ENCODE measurements at places on chromosomes 5 and 9. TPM values are rescaled to one million over a fixed set of nuclear protein-coding genes. Genes with fewer than 3 reads are reported as not detected.
A peak's percentile ranks its signal among the peaks of the same experiment; 100 is the strongest.

DNA sequence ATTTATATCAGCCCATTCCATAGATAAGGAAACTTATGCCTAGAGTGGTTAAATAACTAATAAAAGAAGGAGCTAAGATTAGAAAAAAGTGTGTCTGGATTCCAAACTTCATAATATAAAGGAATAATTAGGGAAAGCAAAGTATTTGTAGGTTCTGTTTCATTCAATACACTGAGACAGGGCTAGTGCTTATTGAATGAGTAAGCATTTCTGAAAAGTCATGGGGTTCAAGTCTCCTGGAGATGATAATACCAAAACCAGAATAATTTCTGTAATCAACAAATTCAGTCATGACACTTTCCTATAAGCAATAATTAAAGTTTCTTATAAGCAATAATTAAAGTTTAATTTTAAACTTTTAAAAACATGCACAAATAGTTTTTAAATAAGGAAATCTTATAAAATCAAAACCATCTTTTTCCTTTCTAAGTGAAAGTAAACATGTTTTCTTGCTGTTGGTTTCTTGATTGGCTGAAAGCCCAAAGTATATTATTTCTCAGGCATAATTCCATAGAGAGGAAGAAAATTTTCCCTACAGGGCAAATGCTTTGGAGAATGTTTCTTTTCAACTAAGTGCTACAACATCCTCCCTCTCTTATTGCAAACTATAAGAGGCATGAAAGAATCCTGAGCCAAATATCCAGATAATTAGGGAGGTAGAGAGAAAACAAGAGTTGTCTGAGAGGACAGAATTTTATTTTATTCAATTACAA lies 510.2 kb downstream of the PRELID2 start:
- no peak for DNase-seq

DNA sequence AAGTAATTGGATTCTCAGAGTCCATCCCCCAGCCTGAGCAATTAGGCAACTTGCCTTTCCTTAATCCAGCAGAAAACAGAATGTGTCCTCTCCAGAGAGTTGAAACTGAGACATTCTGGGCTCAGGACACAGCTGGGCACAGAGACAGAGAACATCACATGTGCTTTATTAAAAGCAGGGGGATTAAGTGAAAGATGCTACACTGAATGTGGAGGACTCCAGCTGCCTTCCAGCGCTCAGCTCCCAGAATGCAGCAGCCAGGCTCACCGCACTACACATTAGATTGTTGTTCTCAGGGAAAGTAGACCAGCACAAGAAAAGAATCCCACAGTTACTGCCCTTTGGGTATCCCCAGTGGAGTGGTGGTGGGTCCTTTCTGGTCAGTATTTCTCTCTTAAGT lies 141.6 kb upstream of the IL12B start:
- DNase-seq: peak; percentile 23

DNA sequence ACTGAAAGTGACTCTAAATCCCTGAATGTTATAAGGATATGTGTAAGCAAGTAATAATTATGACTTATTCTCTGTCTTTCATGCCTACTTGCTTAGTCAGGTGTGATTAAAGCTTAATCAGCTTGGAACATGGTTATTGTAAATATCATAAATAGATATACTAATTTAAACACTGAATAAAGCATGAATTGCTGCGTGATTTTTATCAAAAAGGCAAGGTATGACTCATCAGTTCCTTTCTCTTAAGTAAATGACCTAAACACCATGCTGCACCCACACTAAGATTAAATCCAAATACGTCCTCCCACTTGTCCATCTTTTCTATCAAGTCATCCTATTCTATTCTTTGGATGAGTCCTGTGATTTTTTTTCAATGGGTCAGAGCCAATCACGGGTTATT lies 124.6 kb upstream of the MTAP start:
- DNase-seq: no peak

GRCh38 chr5:94017579-94017978 lies 276.2 kb upstream of the POU5F2 start:
- DNase-seq: no peak

DNA sequence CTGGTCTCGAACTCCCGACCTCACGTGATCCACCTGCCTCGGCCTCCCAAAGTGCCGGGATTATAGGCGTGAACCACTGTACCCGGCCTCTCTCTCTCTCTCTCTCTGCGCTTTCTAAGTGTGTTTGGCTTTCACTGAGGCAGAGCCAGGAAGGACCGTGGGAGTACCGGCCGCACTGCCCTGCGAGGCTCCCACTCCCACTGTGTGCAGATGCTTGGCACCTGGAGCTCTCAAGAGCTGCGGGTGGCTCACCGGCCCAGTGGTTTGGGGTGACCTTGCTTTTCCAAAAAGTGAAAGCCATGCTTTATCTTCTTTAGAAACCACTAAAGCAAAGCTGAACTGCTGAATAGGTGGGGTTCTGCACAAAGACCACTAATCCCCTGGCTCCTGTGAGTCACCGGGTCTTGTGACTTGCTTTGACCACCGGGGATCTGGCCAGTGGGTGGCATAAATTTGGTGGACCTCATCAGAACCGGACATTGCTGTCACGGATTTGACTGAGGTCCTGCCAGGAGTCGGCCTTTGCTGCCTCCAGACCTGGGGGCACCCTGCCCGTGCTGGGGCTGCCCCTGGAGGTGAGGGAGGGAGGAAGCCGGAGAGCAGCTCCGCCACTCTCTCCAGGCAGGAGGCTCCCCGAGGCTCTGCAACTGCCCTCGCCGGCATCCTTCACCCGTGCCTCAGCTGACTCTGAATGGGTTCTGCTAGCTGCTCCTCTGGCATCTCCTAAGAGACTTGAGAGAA lies 228.9 kb downstream of the FANCC start:
- no peak for DNase-seq

DNA sequence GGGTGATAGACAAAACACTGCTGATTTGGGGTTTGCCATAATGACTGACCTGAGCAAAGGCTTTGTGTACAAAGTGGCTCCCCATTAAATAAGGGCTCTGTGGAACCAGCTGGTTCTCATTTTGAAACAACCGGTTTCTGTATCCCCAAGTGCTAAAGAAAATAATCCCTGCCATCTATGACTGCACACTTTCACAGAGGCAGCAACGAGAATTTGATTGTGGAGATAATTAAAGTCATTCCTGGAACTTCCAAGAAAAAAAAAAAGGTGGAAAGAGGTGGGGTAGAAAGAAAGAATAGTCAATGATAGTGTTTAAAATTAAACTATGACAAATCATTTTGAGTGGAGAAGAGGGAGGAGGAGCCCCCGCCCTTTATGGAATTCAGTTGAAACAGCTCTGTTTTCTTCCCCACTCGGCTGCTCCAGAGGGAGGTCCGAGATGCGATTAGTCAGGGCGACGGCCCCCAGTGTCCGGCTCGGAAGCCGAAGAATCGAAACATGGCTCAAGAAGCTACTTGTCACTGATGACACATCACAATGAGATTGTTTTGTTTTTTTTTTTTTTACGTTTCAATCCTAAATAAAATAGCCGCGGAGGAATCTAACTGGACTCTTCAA lies 38.4 kb downstream of the EBF1 start:
- peak; percentile 25 for DNase-seq

Gene SEMA4D
- 11.1 TPM for total RNA-seq

Gene RAD50
- 36.4 TPM for total RNA-seq

Gene IFNB1
- not detected for total RNA-seq

Measured in ovary (tissue), 10 donors.